ENCODE measurements at places on chromosomes 1 and 21. TPM values are rescaled to one million over a fixed set of nuclear protein-coding genes. Genes with fewer than 3 reads are reported as not detected.

- no peak for DNase-seq
- H3K27me3 ChIP-seq, result no peaks in the 10 kb centered on the region
- no peak overlapping the region for H3K4me3 ChIP-seq
Observed at GRCh38 chr1:244952940-244953339, 88.6 kb upstream of the HNRNPU start.

DNA sequence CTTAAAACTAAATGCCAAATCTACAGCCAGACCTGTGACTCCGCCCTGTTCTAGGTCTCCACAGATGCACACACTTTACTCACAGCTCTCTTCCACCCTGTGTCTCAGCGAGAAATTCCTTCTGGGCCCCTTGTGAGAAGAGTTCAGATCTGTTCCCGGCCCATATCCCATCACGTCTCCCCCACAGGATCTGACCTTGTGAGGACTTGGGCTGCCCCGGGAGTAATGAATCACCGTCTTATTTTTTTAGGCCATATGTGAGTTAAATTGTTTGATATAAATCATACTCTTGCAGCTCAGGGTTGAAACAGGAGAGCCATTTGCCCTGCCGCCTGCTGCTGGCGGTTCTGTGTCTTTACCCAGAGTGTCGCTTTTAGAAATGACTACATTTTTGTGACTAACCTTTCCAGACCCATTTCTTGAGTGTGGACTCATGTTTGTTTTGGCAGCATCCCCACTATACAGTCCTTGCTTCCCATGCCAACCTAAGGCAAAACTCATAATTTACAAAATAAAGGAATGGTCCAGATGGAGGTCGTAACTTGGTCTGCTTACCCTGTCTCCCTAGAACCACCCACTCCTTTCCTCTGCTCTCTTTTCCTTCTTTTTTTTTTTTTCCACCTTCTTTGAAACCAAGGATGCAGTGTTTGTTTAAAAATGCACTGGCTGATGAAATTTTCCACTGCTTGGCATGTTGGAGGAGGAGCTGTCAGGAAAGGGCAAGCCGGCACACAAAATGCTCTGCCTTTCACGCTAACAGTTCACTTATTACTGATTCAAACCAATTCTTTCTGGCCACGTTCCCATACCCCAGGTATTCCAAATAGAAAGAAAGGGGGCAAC lies 98.0 kb upstream of the C1orf105 start:
- no peaks in the 10 kb centered on the region for H3K36me3 ChIP-seq
- H3K27ac ChIP-seq, result peak overlapping the region; percentile 62
- peaks cover 14% of the 10 kb centered on the region for H3K4me1 ChIP-seq
- H3K4me3 ChIP-seq, result no peak overlapping the region
- peak; percentile 47 for DNase-seq

DNA sequence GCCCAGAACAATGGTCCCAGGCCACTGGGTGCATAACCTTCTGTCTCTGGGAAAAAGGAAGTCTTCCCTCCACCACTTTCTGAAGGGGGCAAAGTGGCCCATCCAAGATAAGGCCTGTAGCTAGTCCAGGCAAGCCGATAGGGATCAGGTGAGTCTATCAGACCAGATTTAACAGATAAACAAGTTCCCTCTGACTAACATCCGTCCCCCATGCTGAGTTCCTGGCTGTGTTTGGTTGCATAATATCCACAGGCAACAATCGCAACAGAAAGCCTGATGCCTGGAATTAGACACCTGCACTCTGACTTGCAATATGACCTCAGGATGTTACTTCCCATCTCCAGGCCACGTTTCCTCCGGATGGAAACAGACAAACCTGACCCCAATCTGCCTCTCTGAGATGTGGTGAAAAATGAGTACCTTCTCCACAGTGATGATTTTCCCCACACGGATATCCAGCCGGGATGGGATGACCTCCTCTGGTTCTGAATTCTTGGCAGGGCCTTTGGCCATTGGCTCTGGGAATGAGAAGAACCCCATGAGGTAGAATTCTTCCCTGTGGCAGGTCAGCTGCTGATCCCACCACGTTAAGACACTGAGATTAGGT lies 36.4 kb downstream of the YARS1 start:
- no peak for DNase-seq
- H3K27ac ChIP-seq, result no peak overlapping the region
- H3K27me3 ChIP-seq, result no peaks in the 10 kb centered on the region
- H3K4me1 ChIP-seq, result no peaks in the 10 kb centered on the region
- H3K36me3 ChIP-seq, result peaks cover 43% of the 10 kb centered on the region

VSIG8 gene
- total RNA-seq, result not detected

DNA sequence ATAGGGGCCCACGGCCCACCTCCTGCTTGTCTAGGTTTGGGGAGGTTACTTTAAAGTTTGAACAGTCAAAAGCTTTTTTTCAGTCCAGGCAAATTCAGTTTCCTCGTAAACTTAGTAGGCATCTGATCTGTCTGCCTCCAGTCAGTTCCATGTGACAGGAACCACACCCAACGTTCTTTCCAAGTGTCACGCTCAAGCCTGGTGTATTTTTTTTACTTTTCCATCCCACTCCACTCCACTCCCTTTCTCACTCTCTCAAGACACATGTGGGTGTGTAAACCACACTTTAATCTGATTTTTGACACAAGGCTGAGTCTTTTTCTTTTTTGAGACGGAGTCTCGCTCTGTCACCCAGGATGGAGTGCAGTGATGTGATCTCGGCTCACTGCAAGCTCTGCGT lies 60.3 kb upstream of the GPR153 start:
- no peak for DNase-seq
- H3K4me1 ChIP-seq, result no peaks in the 10 kb centered on the region
- no peaks in the 10 kb centered on the region for H3K36me3 ChIP-seq
- H3K4me3 ChIP-seq, result no peak overlapping the region

CD53 gene
- 11.6 TPM for total RNA-seq

- no peaks in the 10 kb centered on the region for H3K36me3 ChIP-seq
- no peaks in the 10 kb centered on the region for H3K4me1 ChIP-seq
- DNase-seq, result no peak
- H3K27me3 ChIP-seq, result no peaks in the 10 kb centered on the region
- H3K27ac ChIP-seq, result no peak overlapping the region
- H3K4me3 ChIP-seq, result no peak overlapping the region
Observed at GRCh38 chr1:53931523-53931922, 14.0 kb downstream of the IFT25 start.

MROH7 gene
- 24.1 TPM for total RNA-seq

DNA sequence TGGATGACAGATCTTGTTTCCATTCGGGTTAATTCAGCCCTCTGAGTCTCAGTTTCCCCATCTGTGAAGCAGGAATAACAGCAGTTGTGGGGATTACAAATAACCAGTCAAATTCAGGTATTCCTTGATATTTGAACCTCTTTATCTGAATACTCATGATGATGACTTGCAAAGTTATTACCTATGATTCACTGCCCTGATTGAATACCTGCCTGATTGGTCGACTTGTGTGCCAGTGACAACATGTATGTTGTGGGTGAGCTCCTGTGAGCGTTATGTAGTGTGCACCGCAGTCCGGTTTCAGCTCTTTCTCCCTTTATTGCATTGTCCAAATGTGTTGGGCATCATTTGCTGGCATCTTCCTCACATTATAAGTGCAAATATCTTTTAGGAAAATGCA lies 9.5 kb upstream of the TMEM61 start:
- no peaks in the 10 kb centered on the region for H3K27me3 ChIP-seq
- no peak overlapping the region for H3K4me3 ChIP-seq
- no peaks in the 10 kb centered on the region for H3K36me3 ChIP-seq
- H3K27ac ChIP-seq, result no peak overlapping the region
- no peak for DNase-seq

PLA2G2F gene
- total RNA-seq, result not detected

- H3K27ac ChIP-seq, result no peak overlapping the region
- no peaks in the 10 kb centered on the region for H3K27me3 ChIP-seq
- peaks cover 15% of the 10 kb centered on the region for H3K4me1 ChIP-seq
- no peak for DNase-seq
Observed at GRCh38 chr1:111275780-111276433, 14.7 kb upstream of the CHIA start.

GRCh38 chr1:17588048-17588871 lies 48.8 kb downstream of the ARHGEF10L start:
- H3K4me1 ChIP-seq, result peaks cover 55% of the 10 kb centered on the region
- H3K27me3 ChIP-seq, result no peaks in the 10 kb centered on the region
- H3K36me3 ChIP-seq, result no peaks in the 10 kb centered on the region
- H3K4me3 ChIP-seq, result no peak overlapping the region

TTC22 gene
- 11.4 TPM for total RNA-seq

GRCh38 chr1:246781212-246781611 lies 57.0 kb downstream of the SCCPDH start:
- H3K4me3 ChIP-seq, result no peak overlapping the region
- H3K27me3 ChIP-seq, result no peaks in the 10 kb centered on the region
- H3K36me3 ChIP-seq, result peaks cover 4% of the 10 kb centered on the region
- DNase-seq, result no peak

APOBEC4 gene
- not detected for total RNA-seq

ELF3 gene
- 6.6 TPM for total RNA-seq

DNA sequence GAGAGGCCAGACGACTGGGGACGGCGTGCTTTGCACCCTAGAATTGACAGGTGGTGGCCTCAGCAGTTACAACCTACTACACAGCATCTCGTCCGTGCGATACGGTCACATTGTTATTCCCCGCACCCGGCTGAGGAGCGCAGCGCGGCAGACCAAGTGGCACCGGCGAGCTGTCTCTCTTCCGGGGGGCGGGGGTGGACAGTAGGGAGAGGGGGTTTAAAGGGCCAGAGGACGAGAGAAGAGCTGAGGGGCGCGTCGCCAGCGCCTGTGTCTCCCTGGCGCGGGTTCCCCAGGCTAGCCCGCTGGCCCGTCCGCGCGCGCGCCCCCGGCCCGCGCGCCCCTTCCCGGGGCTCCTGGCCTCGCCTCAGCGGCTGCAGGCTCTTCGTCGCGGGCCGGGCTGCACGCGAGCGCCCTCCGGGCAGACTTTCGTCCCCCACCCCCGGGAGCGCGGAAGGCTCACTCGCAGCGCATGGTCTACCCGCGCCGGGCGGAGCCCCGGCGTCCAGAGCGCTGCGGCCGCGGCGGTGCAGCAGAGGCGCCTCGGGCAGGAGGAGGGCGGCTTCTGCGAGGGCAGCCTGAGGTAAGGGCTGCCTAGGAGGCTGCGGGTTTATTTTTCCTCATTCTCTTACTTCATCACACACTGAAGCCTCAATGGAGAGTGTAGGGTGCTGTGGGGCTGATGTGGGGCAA lies at the start of gene PDE4B:
PDE4B (plus strand) TSS at position 227 of the 690 bp plus-strand sequence.
- no peak for DNase-seq
- H3K36me3 ChIP-seq, result no peaks in the 10 kb centered on the region
- no peak within 1 kb of the TSS for H3K4me3 ChIP-seq
- H3K27me3 ChIP-seq, result no peaks in the 10 kb centered on the region

DNA sequence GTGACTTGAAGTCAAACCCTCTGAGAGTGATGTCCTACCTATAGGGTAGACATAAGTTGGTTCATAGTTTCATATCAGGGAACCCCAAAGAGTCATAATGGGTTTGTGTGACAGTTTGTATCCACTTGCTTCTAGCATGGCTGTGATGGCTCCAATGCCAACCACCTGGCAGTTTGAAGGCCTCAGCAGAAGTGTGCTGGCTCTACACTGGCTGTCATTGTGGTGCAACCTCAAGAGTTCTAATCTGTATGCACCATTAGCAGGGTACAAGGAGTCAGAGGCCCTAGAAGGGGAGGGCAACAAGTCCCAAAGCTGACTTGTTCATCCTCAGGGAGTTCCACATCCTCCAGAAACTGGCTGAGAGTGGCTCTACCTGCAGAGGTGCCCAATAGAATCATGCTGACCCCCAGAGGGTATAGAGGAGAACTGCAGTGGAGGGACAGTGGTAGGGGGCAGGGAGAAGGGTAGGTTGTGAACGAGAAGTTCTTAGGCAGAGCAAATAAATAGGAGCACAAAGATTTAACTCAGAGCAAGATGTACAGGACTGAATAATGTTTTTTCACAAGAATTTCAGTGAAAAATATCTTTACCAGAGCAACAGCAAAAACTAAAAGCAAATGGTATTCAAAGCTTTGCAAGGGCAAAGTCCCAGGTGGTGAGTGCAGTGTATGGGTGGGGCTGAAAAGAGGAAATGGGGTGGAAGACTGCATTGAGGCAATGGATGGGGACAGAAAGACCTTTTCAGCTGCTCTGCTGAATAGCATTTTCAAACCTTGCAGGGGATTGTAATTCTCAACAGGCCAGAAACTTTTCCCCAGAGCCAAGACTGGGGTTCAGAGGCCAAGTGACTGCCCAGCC lies 3.2 kb downstream of the FCRL2 start:
- H3K27me3 ChIP-seq, result no peaks in the 10 kb centered on the region
- H3K4me3 ChIP-seq, result no peak overlapping the region
- no peak overlapping the region for H3K27ac ChIP-seq
- no peaks in the 10 kb centered on the region for H3K36me3 ChIP-seq

- H3K27me3 ChIP-seq, result no peaks in the 10 kb centered on the region
- peaks cover 42% of the 10 kb centered on the region for H3K4me1 ChIP-seq
- peak overlapping the region; percentile 65 for H3K27ac ChIP-seq
Observed at GRCh38 chr21:41761934-41762635, 4.8 kb downstream of the RIPK4 start.

LHX8 gene
- 0.79 TPM for total RNA-seq

DNA sequence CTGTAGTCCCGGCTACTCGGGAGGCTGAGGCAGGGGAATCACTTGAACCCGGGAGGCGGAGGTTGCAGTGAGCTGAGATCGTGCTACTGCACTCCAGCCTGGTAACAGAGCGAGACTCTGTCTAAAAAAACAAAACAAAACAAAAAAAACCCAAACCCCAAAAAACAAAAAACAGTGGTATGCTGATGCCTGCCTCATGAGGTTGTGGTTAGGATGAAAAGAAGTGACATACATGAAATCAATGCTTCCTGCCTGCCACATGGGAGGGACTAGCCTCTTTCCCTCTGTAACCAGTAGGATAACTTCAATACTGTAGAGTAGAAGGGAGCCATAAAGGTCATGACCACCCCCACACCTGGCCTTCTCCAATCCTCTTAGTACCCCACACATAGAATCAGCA lies 55.2 kb downstream of the TENT5C start:
- no peaks in the 10 kb centered on the region for H3K36me3 ChIP-seq
- H3K4me3 ChIP-seq, result no peak overlapping the region
- peaks cover 6% of the 10 kb centered on the region for H3K4me1 ChIP-seq
- no peak overlapping the region for H3K27ac ChIP-seq
- DNase-seq, result no peak

LCK gene
- 3.6 TPM for total RNA-seq

DNA sequence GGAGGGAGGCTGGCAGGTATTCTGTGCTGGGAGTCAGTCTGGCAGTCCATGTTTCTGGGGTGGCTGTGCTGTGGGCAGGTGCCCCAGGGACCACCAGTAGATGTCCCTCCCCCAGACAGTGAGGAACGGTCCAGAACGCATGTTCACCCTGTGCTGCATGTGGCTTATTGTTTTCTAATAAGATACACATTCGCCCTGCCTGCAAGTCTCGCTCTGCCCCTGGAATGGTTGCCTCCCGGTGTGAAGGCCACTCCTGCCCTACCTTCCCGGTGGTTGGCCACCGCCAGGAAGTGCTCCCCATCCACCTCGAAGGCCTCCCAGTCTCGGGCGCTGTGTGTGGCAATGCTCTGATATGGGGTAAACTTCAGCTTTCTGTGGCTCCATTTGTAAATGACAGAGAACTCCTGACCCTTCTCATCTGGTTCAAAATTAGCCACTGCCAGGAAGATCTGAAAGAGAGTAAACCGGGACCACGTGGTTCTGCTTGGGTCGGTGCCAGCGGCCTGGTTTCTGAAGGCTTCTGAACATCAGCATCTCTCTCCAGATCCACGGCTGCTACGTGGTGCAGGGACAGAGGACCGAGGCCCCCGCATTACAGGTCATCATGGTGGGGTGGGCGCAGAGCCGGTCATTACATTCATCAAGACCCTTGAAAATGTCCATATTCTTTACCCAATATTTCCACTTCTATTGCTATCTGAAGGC lies 14.5 kb downstream of the KRTAP10-1 start:
- no peaks in the 10 kb centered on the region for H3K36me3 ChIP-seq
- H3K27me3 ChIP-seq, result no peaks in the 10 kb centered on the region
- DNase-seq, result no peak
- H3K4me3 ChIP-seq, result no peak overlapping the region
- H3K4me1 ChIP-seq, result no peaks in the 10 kb centered on the region
